CD4-positive, alpha-beta T cell treated with Interferon alpha-2 for 1 hour (primary cell): ENCODE measurements at places on chromosomes 12 and 14.

DNA sequence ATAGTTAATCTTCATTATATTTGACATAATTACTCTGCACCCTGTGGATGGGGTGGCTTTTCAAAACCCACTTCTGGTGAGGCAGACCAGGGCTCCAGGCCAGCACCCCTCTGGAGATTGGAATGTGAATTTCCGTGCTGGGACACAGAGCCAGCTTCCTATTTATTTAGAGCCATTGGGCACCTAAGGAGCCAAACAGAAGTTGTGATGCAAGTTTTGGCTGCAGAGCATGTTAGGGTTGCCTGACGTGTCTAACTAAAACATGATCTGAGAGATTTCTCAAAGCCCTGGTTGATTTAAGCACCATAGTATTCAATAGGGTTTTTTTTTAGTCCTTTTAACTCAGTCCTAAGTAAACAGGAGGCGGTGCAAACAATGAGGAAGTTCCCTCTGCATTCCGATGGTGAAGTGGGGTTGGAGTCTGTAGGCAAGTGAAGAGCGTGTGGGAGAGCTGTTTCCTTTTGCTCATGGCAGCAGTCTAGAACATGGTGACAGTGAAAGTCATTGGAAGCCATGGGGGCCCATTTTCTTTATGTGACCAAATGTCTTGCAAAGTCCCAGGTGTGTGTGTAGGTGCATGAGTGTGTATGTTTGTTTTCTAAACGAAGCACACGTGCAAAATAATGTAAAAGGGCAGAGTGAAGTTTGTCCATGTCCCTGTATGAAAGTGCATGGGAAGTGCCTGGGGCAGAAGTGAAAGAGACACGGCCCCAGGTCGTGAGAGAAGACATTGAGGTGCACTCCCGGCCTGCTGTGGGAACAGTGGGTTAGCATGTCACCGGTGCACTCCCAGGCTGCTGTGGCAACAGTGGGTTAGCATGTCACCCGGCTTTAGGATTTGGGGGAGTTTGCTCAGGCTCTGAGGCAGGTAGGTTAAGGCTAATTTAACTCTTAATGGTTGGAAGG lies 117.7 kb downstream of the PRKCH start:
- peak; percentile 12 for DNase-seq

DNA sequence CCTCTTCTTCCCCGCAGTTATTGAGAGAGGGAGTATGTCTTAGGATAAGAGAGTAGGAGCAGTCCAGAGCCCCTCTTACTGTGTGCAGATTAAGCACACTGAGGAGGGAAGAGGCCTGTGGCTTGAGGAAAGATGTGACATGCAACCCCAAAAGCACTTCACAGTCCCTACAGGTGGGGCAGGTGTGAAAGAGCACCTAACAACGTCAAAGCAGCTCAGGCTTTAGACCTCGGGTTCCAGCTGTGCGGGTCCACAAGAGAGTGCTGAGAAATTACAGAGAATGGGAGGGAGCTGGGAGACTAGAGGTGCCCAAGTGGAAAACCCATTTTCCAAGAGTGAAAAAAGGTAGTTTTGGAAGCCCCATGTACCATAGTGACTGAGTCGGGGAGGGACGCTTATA lies 127.6 kb downstream of the SLC25A47 start:
- no peak for DNase-seq

- DNase-seq, result no peak
Measured at GRCh38 chr14:65301862-65302539, 110.5 kb upstream of the FUT8 start.

GRCh38 chr14:63972323-63972932 lies 119.6 kb downstream of the SYNE2 start:
- no peak for DNase-seq
